ENCODE measurements at places on chromosomes 6 and 20. TPM values are rescaled to one million over a fixed set of nuclear protein-coding genes. Genes with fewer than 3 reads are reported as not detected.

The USP49 gene
- 0.33 TPM for polyA plus RNA-seq

The ABHD16B gene
- not detected for polyA plus RNA-seq

The ZNF391 gene
- polyA plus RNA-seq = 0.61 TPM

The SLC25A27 gene
- 2.5 TPM for polyA plus RNA-seq

The PKIB gene
- polyA plus RNA-seq = 3.5 TPM

The NOX3 gene
- polyA plus RNA-seq = not detected

GRCh38 chr20:11302436-11302835 is 615.3 kb upstream of the BTBD3 start:
- H3K4me3 ChIP-seq = no peak overlapping the region
- no peak overlapping the region for H3K27ac ChIP-seq
- DNase-seq = no peak
- no peaks in the 10 kb centered on the region for H3K4me1 ChIP-seq

- H3K4me3 ChIP-seq = no peak overlapping the region
- H3K4me1 ChIP-seq = no peaks in the 10 kb centered on the region
- H3K36me3 ChIP-seq = no peaks in the 10 kb centered on the region
- no peak for DNase-seq
Observed at GRCh38 chr20:42484335-42484734, 705.4 kb downstream of the PTPRT start.

DNA sequence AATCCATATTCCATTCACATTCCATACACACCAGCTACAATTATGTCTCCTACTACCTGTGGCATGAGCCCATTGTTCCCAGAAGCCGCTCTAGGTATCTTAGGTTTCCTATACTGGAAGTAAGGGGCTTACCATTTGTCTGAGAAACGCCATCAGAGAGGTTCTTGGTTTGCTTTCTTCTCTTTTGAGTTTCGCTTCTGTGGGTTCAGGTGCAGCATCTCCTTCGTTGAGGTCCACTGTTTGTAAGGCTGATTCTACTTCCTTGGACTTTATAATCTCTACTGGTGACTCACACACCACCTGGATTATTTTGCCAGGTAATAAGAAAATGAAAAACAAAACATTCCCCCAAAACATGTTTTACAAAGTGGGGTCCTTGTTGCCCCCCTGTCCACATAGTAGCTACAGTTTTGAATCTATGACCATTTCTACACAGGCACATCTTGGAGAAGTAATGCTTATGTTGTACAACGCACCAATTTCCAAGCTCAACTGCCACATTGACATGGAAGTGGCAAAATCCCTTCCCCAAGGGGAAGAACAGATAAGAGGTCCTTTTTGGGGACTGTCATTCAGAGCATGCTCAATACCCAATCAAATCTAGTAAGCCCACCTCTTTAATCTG is 103.5 kb downstream of the BCAS1 start:
- no peaks in the 10 kb centered on the region for H3K4me1 ChIP-seq
- no peaks in the 10 kb centered on the region for H3K27me3 ChIP-seq
- DNase-seq = no peak

DNA sequence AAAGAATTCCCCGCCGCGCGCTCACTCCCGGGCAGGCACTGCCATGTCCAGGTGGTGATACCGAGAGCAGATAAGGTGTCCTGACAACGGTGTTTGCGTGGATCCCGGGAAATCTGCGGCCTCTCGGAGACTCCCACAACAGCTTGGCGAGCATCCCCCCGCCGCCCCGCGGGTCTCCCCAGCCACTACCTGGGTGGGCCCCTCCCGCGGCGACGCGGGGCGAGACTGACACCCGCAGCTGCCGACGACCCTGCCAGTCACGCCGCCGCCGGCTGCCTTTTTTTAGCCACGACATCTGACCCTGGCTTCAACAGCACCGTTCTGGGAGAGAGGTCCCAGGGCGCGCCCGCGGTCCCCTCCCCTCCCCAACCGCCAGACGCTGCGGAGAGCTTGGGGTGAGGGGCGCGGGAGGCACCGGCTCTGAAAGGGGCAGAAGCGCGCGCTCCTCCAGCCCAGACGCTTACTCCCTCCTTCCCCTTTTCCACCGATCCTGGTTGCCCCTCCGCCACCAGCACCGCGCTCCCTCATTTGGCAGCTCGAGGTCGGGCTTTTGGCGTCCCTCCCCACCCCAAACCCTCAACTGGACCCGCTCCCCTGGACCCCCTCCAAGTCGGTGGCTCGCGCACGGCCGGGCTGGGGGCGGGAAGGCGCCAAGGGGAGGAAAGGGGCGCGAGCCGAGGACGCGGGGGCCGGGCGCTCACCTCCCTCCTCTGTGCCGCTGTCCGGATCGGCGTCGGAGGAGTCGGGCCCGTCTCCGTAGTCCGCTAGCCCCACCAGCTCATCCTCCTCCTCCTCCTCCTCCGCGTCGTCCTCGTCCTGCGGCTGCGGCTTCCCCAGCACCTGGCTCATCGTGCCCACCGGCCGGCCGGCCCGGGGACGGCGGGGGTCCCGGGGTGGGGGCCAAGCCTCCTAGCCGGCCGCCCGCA is 665 bp downstream of the RRAGD start:
- DNase-seq = peak; percentile 45
- H3K4me3 ChIP-seq = peak overlapping the region; percentile 63
- peaks cover 15% of the 10 kb centered on the region for H3K4me1 ChIP-seq
- no peaks in the 10 kb centered on the region for H3K36me3 ChIP-seq

GRCh38 chr6:149476789-149477455 is 7.9 kb downstream of the ZC3H12D start:
- no peaks in the 10 kb centered on the region for H3K4me1 ChIP-seq
- H3K27me3 ChIP-seq = no peaks in the 10 kb centered on the region
- H3K27ac ChIP-seq = no peak overlapping the region
- no peak for DNase-seq
- no peak overlapping the region for H3K4me3 ChIP-seq
- H3K36me3 ChIP-seq = no peaks in the 10 kb centered on the region

GRCh38 chr20:4230651-4231050 is 215.3 kb upstream of the RNF24 start:
- no peak overlapping the region for H3K4me3 ChIP-seq
- H3K4me1 ChIP-seq = no peaks in the 10 kb centered on the region
- no peaks in the 10 kb centered on the region for H3K36me3 ChIP-seq
- H3K27me3 ChIP-seq = no peaks in the 10 kb centered on the region
- H3K27ac ChIP-seq = no peak overlapping the region

Measured in liver (tissue), 10 donors.